GM23338 (cell line): ENCODE measurements at places on chromosomes 1 and 21. TPM values are rescaled to one million over a fixed set of nuclear protein-coding genes. Genes with fewer than 3 reads are reported as not detected.

The SLC30A2 gene
- not detected in 2 replicates for polyA plus RNA-seq

The TMCC2 gene
- 2.6 and 3.1 TPM in 2 replicates for polyA plus RNA-seq

The FAM3B gene
- polyA plus RNA-seq: 2.5 and 3.6 TPM in 2 replicates

The TMEM125 gene
- 16.2 and 16.8 TPM in 2 replicates for polyA plus RNA-seq

The ASPM gene
- polyA plus RNA-seq: 35.6 and 36.8 TPM in 2 replicates

The NUDT4B gene
- not detected in 2 replicates for polyA plus RNA-seq

The OLFML2B gene
- polyA plus RNA-seq: 2.0 and 2.9 TPM in 2 replicates

The TACSTD2 gene
- polyA plus RNA-seq: 0.77 and 0.86 TPM in 2 replicates

The PALMD gene
- not detected in 2 replicates for polyA plus RNA-seq

The ARHGAP30 gene
- polyA plus RNA-seq: 0.45 and 1.0 TPM in 2 replicates

The INKA2 gene
- polyA plus RNA-seq: 2.8 and 3.7 TPM in 2 replicates

The UBXN10 gene
- polyA plus RNA-seq: 0.26 and 0.27 TPM in 2 replicates

The GJA9 gene
- polyA plus RNA-seq: 0.21 TPM in 1 of 2 replicates, not detected in the other

The ATAD3C gene
- polyA plus RNA-seq: 1.1 and 1.3 TPM in 2 replicates

The LEFTY1 gene
- polyA plus RNA-seq: 25.7 and 27.5 TPM in 2 replicates

The KRTAP11-1 gene
- polyA plus RNA-seq: not detected in 2 replicates

The TTLL7 gene
- polyA plus RNA-seq: 5.1 and 6.7 TPM in 2 replicates

The TNFRSF4 gene
- not detected in 2 replicates for polyA plus RNA-seq

The SAMSN1 gene
- polyA plus RNA-seq: 5.4 and 7.9 TPM in 2 replicates

The MPZL1 gene
- polyA plus RNA-seq: 26.6 and 35.1 TPM in 2 replicates

The LPAR3 gene
- polyA plus RNA-seq: 8.4 and 10.4 TPM in 2 replicates

The CFHR2 gene
- polyA plus RNA-seq: not detected in 2 replicates

The PKLR gene
- 1.5 and 2.0 TPM in 2 replicates for polyA plus RNA-seq

The TRMT1L gene
- polyA plus RNA-seq: 10.7 and 11.7 TPM in 2 replicates

The APH1A gene
- polyA plus RNA-seq: 16.5 and 17.7 TPM in 2 replicates

The GLUL gene
- 240 and 254 TPM in 2 replicates for polyA plus RNA-seq

The SLAMF9 gene
- polyA plus RNA-seq: not detected in 2 replicates

The FOXD2 gene
- polyA plus RNA-seq: not detected in 2 replicates

The USP21 gene
- polyA plus RNA-seq: 17.9 and 20.0 TPM in 2 replicates

The TMIGD3 gene
- polyA plus RNA-seq: not detected in 2 replicates

The ADAM30 gene
- polyA plus RNA-seq: not detected in 2 replicates

The PIK3R3 gene
- 7.3 and 7.5 TPM in 2 replicates for polyA plus RNA-seq

The KIAA1614 gene
- 0.80 and 1.1 TPM in 2 replicates for polyA plus RNA-seq

The SERPINC1 gene
- polyA plus RNA-seq: not detected in 2 replicates

The SYNC gene
- polyA plus RNA-seq: 0.31 TPM in 1 of 2 replicates, not detected in the other

The PINK1 gene
- polyA plus RNA-seq: 18.3 and 20.8 TPM in 2 replicates

The SLFNL1 gene
- polyA plus RNA-seq: 0.19 and 0.29 TPM in 2 replicates

The CNTN2 gene
- polyA plus RNA-seq: 0.75 and 1.3 TPM in 2 replicates

The JAM2 gene
- polyA plus RNA-seq: 12.2 and 14.6 TPM in 2 replicates

The CELA3B gene
- polyA plus RNA-seq: not detected in 2 replicates

The B3GALT2 gene
- 0.82 and 1.2 TPM in 2 replicates for polyA plus RNA-seq

The ATP5PB gene
- 260 and 279 TPM in 2 replicates for polyA plus RNA-seq

The CACNA1E gene
- polyA plus RNA-seq: 0.12 and 0.32 TPM in 2 replicates
